ENCODE measurements at places on chromosomes 12 and 14.

DNA sequence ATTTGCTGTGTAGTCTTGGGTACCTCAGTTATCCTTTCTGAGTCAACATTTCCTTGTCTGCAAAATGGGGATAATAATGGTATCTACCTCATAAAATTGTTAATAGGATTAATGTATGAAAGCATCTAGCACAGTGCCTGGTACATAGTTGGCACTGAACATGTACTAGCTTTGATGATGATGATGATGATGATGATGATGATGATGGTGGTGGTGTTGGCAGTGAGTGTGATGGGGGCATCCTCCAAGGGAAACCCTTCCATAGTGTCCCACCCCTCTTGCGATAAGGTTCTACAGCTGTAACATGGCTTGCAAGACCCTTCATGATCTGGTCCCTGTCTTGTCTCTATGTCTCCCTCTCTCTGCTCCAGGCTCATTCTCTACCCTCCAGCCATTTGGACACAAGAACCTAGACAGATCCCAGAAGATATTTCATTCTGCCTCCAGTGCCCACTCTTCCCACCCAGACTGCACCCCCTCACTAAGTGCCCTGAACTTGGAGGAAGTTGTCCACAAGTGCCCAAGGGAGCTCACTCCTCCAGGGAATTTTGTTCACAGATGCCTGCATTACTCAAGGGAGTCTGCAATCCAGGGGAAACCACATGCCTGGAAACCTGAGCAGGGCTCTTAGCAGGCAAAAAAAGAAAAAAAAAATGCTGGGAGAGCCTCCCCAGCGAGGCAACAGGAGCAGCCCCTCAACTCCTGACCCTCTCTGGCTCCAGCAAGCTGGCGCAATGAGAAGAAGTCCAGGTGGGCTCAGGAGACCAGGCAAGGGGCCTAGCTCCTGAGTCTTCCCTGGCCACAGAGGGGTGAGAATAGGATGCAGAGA, 10.1 kb upstream of the BDKRB1 start:
- no peak for DNase-seq

GRCh38 chr14:22808388-22809209, 6.6 kb downstream of the SLC7A7 start:
- DNase-seq = no peak

DNA sequence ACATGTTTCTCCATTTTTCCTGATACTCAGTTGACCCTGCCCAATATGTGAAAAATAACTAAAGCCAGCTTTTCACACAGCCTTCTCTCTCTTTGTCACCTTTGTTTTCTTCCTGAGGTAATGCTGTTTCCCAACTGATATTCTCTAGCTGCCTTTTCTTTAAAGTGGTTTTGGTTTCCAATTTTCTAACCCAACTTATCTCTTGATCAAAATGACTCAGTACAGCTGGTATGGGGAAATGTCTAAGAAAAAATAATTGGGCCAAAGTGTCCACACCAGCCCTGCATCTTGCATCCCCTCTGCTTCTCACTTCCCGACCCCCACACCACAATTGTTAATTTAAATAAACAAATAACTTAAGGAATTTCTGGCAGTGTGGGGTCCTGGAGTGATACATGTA, 193.8 kb downstream of the SYT1 start:
- DNase-seq = no peak

DNA sequence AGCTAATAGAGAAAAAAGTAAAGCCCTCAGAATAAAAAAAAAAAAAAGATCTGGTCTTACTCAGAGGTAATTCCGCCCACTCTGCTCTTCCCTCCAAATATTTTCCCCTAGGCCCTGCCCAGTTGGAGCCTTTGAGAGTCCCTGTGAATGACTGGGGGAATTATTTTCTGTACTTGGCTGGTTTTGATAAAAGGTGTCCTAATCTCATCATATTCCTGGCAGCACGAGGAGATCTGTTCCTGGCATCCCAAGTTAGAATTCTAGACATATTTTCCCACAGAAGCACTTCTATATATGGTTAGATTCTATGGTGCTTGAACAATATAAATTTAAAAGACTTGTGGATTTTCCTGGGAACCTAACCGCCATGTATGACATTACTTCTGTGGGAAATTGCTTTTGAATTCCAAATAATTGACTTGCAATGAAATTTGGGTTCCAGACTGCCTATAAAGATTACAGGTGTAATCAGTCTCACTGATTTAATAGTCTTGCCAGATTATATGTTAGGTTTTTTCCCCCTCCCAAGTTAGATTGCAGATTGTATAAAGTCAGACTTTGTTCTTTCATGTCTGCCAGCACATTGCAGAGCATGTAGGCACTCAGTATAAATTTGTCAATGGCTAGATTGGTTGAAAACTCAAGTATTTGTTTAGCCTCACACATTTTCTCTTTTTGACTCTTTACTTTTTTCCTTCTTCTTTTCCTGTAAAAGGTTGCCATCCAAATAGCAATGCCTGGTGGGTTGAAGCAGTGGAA, 12.3 kb downstream of the GPX2 start:
- no peak for DNase-seq

GRCh38 chr12:27622436-27623195, 73.6 kb upstream of the REP15 start:
- DNase-seq = no peak

DNA sequence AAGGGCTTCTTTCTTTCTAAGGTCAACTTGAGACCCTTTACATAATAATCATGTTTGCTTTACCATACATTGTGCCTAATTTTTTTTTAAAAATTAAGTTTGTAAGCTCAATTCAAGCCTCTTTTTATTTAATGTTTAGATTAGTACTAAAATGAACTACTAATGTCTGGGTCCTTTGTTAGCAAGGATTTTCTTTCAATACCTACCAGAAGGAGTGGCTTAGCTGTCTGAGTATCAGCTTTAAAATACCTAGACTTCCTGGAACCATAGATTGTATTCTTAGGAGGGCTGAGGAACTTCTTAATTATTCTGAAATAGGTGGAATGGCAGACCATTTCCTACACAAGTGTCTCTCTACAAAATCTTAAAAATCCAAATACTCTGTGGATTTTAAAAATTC, 122.1 kb downstream of the HMGA2 start:
- DNase-seq = no peak

- DNase-seq = no peak
These were observed 2.1 kb upstream of the KRT1 start for GRCh38 chr12:52682381-52682660.

DNA sequence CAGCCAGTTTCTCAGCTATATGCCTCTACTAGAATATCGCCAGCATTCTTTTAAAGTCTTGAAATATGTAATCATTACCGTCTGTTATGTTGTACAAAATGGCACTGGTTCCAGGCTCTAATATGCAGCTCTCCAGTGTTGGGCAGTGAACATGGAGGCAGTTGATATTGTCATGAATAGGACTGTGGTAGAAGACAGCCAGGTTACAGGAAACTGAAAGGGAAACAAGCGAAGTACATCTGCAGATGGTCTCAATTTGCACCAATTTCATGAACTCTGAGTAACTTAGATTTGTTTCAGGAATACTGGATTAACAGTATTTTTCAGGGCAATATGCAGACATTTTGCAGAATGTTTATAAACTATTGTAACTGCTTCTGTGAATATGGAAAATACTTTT, 13.4 kb upstream of the KLHL42 start:
- DNase-seq = no peak

DNA sequence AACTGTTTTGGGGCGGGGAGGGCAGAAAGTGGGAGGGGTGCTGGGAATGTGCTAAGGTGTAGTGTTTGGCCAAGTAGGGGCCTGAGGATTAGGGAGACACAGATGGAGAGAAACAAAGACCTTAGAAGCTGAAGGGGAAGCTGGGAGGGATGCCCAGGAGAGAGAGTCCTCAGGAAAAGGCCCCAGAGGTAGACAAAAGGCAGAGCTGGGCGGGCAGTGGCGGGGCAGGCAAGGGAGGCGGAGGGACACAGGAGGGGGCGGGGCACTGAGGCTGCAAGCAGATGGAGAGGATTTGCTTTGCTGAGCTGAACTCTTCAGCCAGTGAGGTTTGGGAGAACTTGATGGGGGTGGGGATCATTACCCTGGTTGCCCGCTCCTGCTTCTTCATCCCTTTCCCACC, 2.8 kb downstream of the PTMS start:
- no peak for DNase-seq

DNA sequence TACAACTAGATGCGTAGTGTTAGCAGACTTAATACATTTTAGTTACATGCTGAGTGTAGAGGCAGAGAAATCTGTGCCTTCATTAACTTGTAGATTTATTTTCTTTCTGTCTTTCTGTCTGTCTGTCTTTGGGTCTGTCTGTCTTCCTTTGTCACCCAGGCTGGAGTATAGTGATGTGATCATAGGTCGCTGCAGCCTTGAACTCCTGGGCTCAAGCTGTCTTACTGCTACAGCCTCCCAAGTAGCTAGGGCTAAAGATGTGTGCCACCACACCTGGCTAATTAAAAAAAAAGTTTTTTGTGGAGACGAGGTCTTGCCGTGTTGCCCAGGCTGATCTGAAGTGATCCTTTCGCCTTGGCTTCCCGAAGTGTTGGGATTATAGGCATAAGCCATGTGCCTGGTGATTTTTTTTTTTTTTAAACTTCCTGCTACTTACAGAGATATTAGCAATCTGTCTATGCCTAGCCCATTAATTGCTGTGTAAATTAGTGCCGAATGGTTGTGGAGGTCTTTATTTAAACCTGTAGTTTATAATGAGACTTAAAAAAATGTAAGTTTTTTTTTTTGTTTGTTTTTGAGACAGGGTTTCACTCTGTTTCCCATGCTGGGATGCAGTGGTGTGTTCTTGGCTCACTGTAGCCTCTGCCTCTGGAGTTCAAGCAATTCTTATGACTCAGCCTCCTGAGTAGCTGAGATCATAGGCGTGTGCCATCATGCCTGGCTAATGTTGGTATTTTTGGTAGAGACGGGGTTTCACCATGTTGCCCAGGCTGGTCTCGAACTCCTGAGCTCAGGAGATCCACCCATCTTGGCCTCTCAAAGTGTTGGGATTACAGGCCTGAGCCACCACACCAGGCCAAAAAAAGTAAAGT, 22.8 kb downstream of the ERC1 start:
- DNase-seq = peak; percentile 74

DNA sequence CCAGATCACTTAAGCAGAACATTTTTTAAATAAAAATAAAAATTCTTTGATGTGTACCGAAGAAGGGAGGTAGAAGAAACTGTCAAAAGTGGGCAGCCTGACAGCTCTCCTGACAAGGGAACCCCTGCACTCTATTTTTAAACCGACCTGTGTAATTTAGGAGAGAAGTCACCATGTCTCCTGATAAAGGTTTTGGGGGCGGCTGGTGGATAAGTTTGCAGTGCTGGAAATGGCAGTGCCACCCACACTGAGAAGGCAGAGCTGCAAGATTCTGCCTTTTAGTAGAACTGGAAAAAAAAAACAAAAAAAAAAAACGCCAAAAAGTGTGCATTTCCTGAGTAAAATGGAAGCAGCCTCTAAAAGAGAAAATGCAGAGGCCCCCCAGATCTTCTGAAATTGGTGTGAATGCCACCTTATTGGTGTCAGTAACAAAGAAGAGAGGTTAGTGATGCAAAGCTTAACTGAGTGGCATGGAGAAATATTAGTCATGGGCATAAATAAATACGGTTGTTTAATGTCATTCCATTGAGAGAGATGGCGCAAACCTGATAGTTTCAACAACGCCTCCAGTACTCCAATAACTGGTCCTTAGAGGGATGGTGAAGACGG, 24.7 kb downstream of the DUSP6 start:
- no peak for DNase-seq

- no peak for DNase-seq
These were observed 252.4 kb upstream of the CPNE8 start for GRCh38 chr12:39157696-39158342.

DNA sequence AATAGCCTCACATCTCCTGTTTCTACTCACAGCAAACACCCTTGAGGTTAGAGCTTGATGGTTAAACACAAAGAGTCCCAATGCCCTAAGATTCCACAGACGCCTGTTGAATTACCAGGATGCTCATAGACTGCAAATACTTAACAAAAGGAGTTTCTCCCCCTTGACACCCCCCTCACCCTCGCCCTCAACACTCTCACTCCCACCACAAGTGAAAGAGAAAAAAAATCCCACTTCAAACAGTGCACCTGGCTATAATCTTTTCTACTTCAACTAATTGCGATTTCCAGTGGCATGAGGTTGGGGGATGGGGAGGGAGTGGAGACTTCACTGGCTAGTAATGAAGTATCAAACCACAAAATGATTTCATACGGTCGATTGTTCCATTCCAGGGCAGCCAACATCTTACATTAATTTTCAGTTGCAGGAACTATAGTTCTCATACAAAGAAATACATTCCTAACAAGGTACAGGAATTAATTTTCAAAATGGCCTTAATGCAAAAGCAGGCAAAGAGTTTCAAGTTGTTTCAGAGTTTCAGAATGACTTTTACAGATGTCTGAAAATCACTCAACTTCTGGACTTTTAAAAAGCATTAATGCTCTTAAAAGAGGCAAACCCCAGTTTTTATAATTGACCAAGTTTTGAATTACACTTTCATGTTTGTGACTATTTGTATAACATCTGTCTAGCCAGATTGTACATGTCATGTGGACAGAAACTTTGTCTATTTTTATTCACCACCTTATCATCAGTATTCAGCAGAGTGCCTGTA, 390.7 kb downstream of the C12orf75 start:
- no peak for DNase-seq

DNA sequence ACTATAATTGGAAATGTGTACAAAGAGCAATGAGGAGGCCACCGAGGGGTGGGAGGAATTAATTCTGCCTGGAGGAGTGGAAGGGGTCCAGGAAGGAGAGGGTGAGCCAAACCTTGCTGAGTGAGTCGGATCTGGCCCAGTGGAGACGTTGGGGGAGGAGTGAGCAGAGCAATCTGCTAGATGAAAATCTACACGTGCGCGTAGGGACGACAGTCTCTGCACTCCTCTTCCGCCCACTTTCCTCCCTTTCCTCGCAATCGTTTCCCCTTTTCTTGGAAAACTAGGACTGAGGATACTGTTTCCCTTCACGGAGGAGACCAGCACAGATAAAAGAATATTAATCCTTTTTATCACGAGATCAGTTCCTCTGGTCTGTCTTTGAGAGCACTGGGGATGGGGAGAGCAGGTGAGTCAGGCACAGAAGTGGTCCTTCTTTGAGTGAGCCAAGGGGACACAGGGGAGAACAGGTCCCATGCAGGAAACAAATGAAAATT, 2.9 kb upstream of the NAB2 start:
- DNase-seq = no peak

- no peak for DNase-seq
These were observed 34.9 kb upstream of the DDHD1 start for GRCh38 chr14:53187921-53188463.

- DNase-seq = no peak
These were observed 28.8 kb downstream of the CLMN start for GRCh38 chr14:95290871-95291431.

GRCh38 chr14:50363714-50364111, 33.0 kb downstream of the CDKL1 start:
- DNase-seq = no peak

- no peak for DNase-seq
These were observed 105.2 kb upstream of the TMCC3 start for GRCh38 chr12:94755598-94755997.

DNA sequence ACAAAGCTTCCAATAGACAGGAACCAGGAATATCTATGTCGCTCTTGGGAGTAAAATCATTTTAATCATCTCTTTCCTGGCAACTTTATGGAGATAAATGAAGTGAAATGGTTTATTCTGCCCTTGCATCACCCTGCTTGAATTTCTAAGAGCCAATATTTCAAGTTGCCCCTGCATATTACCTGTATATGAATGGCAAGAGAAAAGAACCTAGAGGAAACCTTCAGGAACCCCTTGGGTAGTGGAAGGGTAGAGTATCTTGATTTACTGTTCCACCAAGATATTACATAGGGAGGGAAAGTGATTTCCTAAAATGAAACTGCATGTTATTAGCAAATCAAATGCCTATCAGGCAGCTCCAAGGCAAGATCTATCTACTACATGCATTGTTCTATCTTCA, 308.4 kb upstream of the NAV3 start:
- no peak for DNase-seq

- DNase-seq = no peak
These were observed 121.7 kb downstream of the DUSP6 start for GRCh38 chr12:89230376-89231315.

Data from RKO (cell line).